ENCODE measurements at places on chromosomes 11 and 22. TPM values are rescaled to one million over a fixed set of nuclear protein-coding genes. Genes with fewer than 3 reads are reported as not detected.

DNA sequence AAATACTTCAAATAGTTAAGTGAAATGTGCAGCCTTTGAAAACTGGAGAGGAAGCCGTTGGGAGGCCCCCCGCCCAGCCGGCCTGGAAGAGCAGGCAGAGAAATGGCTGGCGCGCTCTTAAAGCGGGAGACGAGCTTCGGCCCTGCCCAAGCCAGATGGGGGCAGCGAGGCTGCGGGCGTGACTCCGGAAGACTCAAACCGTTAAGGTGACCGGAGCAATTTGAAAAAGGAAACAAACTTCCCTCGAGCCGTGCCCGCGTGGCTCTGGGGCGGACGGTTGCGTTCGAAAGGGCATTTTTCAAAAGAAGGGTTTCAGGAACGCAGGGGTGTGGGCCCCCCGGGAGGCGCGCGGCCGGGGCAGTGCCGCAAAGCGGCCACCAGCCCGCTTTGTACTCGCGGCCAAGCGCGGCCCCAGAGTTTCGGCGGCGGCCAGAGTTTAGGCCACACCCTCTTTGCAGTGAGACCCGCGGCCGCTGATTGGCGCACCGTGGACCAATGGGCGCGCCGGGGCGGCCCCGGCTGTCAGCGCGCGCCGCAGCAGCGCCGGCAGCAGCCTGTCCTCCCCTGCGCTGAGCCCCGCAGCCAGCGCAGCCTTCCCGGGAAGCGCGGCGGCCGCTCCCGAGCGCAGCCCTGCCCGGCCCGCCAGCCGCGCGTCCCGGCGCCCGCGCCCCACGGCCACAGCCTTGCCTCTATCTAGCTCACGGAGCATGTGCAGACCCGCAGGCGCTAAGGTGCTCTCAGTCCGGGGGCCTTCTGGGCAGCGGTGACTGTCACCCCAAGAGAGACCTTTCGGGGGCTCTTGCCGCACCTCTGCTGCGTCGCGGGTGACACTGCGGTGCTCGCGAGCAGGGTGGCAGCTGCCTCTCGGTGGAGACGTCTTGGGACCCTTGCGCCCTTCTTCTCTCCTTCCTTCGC lies at the start of gene NAV2:
NAV2 (plus strand) TSS at position 557 of the 915 bp plus-strand sequence. CDS start 859 bp downstream, outside the sequence.
- peak; percentile 73 for DNase-seq

DNA sequence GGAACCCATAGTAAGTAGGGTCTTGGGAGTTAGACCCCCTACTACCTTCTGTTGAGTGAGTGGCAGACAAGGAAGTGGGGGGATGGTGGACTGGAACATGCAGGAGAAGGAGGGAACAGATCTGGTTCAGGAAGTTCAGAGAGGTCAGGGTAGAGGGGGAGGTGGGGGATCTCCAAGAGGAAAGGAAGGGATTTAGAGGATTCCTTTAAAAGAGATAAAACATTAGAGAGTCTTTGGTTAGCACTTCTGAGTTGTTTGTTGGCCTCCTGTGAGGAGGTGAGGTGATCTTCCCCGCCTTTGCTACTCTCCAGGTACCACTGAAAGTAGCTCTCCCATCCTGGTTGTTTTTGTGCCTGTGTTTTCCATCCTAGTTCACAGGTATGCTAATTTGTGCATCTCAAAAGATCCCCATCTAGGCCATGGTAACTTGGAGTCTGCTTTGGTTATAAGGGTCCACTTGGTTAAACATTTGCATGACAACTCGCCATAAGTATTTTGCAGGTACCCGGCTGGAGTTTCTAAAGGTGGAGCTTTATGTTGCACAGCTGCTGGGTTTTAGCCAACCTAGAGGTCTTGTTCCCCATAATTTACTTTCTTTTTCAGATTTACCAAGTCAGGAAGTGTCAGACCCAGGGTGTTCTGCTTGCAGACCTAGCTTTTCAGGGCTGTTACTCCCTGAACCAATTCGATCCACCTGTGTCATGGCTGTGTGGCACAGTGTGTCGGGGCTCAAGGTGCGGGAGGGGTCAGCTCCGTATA lies 79.3 kb upstream of the SORL1 start:
- DNase-seq, result peak; percentile 24

GRCh38 chr11:33040033-33040861 lies 875 bp downstream of the TCP11L1 start:
- peak; percentile 49 for DNase-seq

- DNase-seq, result peak; percentile 70
These were observed 20.1 kb downstream of the DGCR6L start for GRCh38 chr22:20299746-20300136.

DNA sequence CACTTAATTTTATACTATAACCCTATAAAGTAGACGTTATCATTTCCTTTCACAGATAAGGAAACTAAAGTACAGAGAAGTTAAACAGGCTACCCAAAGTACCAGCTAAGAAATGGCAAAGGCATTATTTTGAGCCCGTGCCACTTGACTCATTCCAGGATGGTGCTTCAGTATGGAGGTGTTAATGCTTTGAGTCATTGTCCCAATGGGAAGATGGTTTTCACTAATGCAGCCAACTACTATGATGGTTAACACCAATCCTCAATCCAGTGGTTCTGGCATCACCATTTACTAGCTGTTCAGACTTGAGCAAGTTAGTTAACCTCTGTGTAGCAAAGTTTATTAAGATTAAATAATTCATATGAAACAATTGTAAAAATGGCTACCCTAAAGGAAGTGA lies 123.1 kb upstream of the SLC5A12 start:
- DNase-seq, result no peak

GRCh38 chr22:20080776-20081654 lies 974 bp downstream of the DGCR8 start:
- no peak for DNase-seq

GRCh38 chr11:104000798-104001197 lies 35.6 kb upstream of the DDI1 start:
- no peak for DNase-seq

DNA sequence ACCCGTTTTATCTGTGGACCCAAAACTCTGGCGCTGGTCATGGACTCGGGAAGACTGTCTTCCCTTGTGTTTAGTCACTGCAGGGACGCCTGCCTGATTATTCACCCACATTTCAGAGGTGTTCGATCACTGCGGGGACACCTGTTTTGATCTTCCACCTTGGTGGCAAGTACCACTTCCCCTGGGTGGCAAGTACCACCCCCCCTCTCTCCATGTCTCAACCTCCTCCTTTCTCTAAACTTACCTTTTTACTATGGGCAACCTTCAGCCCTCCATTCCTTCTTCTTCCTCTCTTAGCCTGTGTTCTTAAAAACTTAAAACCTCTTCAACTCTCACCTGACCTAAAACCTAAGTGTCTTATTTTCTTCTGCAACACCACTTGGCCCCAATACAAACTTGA lies 1.9 kb upstream of the NDUFC2 start:
- DNase-seq, result no peak

DNA sequence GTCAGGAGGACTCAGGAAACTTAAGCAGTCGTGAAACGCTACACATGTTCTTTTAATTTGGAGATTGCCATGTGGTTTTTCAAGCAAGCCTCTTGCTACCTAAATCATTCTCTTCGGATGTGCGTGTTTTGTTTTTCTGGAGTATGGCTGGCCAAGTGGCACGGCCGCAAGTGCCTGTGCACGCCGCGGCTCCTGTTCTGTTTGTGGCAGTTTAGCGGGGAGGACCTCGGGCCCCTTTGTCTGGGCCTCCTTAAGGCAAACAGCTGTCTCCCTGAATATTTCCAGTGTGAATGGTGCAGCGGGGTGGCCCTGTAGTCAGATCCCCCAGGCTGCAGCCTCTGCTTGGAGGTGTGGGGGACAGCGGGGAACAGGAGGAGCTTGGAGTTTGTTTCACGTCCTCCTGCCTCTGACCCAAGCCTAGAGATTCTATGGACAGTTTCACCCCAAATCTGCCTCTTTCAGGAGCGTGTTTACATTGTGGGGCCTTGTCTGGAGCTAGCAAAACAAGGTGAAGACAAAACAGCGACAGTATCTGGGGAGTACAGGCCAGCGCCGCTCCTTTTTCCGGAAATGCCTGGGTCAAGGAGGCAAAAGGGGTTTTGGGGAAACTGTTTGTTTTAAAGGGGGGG lies 1.3 kb downstream of the LRP5 start:
- DNase-seq, result no peak

CAPRIN1 gene
- 160 TPM for total RNA-seq

SYNGR1 gene
- not detected for total RNA-seq

CRYBA4 gene
- total RNA-seq, result not detected

DDX25 gene
- not detected for total RNA-seq
